Inflammatory macrophage (primary cell): ENCODE measurements at places on chromosomes 13 and 19.

DNA sequence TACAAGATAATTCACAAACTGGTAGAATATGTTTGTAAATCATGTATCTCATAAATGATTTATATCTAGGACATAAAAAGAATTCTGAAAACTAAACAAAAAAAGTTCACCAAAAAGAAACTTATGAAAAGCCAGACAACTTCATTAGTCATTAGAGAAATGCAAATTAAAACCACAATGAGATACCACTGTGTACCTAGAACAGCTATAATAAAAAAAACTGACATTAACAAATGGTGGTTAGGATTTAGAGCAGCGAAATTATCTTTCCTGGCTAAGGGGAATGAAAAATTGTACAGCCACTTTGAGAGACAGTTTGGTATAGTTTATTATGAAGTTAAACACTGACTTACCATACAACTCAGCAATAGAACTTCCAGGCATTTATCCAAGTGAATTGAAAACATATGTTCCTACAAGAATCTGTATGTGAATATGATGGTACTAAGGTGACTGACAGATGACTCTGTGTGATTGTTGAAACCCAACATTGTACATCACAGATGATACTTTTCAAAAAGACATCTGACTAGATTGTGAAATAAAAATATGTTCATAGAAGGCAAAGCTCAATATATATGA lies 41.8 kb downstream of the UGGT2 start:
- no peak for DNase-seq

- peak; percentile 38 for DNase-seq
These were observed 639 bp downstream of the LENG1 start for GRCh38 chr19:54158812-54159351.

DNA sequence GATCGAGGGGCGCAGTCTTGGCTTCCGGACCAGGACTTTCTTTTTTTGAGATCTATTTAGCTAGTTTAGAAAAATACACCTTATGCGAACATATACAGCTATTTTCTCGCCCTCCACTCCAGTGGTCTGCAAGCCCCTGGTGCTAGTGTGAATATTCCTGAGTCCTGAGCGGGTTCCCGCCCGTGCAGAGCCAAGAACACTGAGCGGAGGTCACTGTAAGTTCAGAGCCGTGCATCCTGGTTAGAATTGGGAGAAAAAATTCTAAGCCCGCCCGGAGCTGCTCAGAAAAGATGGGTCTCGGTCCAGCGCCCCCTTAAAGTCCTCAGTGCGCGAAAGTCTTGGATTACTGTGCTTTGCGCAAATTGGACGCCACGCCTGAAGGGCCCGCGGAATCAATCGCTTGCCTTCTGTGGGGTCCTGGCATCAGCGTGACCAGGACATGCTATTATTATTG lies 117.7 kb downstream of the KCNRG start:
- DNase-seq, result no peak

- peak; percentile 46 for DNase-seq
These were observed 20.5 kb upstream of the STRN4 start for GRCh38 chr19:46766569-46767317.

DNA sequence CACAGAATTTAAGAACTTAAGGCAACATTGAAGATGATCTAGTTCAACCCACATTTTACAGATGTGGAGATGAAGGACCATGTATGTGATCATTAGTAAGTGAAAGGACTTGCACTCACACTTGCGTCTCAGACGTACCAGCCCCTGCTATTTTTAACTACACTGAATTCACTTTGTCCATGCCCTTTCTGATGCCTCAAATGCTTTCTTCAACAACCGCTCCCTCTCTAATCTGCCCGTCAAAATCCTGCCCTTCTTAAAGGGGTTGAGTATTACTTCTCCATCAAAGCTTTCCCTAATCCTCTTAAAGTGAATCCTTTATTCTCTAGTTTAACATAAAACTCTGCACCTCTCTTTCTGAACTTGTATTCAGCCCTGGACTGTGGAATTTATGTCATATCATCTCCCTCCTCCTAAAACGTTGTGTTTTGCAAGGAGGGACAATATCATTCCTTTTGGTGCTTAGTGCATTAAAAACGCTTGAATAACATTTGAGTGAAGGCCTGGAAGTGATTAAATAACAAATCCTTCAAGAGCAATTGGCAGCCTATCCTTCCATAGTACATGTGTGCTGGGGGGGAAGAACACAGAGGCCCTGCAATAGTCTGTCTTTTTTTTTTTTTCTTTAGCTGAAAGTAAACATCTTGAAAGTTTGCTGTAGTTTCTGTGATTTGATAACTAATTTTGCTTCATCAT lies 493.3 kb downstream of the LMO7 start:
- no peak for DNase-seq

DNA sequence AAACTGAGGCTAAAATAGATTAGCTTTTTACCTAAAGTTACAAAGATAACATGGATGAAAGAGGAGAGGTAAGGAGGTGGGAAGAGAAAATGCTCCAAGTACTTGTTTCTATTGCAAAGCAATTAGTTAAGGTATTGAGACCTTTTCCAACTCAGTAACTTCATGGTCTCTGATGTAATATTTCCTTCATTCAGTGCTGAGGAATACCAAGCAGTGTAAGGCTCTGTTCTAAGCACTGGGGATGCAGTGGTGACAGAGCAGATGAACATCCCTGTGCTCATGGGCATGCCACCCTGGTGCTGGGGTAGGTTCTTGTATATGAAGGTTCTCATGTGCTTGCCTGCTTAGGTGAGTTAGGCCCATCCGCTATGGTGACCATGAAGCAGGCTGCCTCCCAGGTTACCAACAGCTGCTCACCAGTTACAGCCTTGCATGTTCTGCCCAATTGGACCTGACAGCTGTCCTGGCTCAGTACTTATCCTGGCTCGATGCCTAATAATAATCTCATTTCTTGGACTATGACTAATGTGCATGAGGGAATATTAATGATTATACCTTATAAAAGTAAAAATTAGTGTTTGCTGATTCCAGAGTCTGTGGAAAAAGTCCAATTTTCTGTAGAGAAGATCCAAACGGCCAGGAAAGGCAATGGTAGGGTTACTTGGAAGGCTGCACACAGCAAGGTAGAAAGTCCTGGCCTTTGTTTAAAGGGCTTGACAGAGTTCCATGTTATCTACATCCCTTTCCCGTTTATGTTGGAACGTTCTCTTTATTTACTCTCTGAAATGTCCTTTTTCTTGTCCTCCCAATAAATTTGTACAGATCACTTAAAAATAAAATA lies 48.3 kb downstream of the LATS2 start:
- no peak for DNase-seq

DNA sequence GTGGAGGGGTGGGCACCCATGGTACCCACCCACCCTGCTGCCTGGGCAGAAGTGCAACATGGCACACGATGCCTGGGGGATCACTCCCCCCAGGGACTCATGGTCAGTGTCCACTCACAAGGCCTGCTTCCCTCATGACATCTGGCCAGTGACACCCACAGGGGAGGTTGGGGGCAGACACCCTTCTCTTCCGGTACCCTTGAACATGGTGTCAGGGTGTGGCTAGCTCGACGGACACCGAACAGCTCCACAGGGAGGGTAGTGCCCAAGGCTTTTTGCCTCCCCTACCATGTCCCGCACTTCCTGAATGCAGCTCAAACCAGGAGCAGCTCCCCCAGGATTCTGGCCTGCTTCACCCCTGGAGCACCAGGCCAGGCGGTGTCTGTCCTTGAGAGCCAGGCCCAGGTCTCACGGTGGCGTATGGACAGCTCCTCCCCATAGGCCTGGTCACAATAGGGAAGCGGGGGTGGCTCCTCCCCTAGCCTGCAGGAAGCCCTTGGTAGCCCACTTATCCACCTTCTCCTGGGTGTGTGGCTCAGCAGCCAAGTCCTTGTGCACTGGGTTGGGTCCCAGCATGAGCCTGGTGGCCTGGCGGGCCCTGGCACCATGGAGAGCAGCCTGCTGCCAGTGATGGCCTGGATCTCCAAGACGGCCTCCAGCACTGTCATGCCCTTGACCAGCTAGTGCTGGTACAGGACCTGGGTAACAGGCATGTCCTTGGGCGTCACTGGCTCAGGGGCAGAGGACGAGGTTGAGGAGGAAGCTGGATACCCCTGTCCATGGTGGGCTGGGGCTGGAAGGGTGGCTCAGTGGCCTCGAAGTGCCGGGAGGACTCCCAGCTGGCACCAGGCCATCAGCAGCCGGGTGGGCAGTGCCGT lies 7.8 kb downstream of the ACP4 start:
- no peak for DNase-seq

DNA sequence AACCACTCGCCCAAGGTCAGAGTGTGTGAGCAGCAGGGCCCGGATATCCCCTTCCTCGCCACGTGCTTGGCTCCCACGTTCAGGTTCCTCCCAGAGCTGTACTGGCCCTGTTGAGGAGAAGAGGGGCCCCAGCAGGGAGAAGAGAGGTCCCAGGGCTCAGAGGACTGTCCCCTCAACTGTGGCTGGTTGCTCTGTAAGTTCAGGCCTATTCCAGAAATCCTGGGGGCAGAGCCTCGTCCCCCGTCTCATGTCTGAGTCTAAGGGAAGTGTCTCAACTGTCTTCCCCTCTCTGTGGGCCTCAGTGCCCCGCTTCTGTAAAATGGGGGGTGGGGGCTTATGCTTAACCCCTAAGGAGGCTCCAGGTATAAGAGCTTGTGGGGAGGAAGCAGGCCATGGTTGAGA lies 3.9 kb downstream of the PPP5C start:
- DNase-seq, result peak; percentile 63

DNA sequence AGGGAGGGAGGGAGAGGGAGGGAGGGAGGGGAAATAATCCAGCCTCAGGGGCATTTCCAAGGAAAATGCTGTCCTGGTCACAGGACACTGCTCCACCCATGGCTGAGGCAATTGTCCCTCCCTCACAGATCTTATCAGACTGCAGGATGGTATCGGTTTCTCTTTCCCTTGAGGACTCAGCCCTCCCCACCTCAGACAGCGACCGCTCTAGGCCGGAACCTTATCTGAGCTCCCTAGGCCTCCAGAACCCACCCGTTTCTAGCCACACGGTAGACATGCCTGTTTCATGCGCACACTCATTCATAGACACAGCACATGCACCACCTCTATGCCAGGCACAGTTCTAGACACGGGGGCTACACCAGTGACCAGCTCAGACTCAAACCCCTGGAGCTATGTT lies 10.0 kb upstream of the IZUMO2 start:
- no peak for DNase-seq

DNA sequence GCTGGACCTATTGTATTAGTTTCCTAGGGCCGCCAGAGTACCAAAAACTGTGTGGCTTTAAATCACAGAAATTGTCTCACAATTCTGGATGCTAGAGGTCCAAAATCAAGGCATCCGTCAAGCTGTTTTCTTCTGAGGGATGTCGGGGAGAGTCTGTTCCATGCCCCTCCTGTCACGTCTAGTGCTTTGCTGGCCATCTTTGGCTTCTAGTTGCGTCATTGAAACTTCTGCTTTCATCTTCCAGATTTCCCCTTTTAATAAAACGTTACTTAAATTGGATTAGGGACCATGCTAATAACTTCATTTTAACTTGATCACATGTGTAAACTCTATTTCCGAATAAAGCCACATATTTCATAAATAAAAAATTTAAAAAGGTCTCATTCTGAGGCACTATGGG lies 47.5 kb downstream of the TRPM4 start:
- DNase-seq, result peak; percentile 76

DNA sequence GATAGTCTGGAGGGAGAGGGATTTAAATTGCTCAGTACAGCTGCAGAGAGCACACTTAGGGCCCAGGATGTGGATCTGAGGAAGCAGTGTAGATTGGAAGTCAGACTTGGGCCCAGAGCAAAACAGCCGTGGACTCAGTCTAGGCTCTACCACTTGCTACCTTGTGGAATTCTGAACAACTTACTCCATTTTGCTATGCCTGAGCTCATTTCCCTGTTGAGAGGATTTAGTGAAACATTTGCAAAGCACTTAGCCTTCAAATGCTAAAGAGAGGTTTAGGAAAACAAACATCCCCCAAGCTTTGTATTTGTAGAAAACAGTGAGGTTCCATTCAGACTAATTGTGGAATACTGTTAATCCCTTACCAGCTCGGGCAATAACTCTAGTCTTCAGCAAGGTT lies 453.4 kb upstream of the ZNF507 start:
- DNase-seq, result no peak

DNA sequence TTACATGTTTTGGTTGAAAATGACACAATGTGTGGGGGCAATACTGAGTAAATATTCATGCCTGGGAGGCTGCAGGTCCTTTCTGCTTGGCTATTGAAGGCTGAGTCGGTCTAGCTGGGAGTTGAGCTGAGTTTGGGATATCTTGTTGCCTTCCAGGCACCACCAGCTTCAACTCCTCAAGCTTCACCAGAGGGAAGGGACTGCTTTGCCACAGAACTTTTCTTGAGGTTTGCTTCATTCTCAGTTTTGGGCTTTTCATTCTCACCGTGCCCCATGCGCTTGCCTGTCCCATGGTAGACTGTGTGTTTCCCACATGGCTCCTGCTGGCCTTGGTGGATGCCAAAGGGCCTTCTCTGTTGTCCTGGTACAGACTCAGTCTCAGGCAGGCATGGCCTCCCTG lies 198.2 kb upstream of the SOX1 start:
- DNase-seq, result no peak

DNA sequence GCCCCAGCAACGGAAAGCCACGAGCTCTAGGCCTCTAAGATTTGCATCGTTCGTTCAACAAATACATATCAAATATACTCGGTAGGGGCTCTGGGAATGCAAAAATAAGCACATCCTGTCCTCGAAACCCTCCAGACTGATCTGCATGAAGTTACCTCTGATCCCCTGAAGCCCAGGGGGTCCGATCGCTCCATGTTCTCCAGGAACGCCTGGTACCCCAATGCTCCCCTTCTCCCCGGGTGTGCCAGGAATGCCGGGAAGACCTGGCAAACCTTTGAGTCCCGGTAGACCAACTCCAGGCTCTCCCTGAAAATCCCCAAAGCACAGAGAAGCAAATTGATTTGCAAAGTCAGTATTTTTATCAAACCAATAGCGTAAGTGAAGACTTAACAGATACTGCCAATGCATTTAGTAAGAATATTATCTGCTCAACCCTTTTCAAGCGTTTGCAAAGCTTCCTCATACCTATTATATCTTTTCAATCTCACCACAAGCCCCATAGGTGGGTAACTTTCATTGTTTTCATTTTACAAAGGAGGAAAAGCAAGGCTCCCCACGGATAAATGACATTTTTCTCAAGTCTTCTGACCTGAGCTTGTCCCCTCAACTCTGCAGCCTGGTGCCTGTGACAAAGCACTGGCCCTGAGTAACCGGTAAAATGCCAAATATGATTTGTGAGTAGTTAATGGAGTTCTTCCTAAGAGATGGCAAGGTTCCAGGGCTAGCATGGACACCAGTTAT lies 127.7 kb downstream of the COL4A1 start:
- no peak for DNase-seq
